ENCODE measurements at places on chromosomes 11 and 22. TPM values are rescaled to one million over a fixed set of nuclear protein-coding genes. Genes with fewer than 3 reads are reported as not detected.

DNA sequence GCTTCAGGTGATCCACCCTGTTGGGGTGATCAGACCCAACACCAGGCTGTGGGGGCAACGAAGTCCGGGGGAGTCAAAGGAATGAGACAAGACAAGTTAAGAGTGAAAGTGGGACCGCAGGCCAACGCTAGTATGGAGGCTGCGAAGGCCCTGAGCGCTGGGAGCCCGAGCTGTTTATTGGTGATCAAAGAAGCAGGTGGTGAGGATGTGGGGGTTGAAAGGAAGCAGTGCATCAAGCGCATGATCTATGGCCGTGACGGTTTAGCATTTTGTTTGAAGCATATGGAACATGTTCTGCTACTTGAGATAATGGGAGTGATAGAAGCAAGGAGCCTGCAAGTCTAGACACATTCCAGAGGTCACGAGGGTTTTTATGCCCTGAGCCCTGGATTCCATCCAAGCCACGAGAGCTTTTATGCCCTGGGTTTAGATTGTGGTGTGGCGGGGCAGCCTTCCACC, 49.5 kb downstream of the MCHR1 start:
- peak; percentile 37 for DNase-seq

DNA sequence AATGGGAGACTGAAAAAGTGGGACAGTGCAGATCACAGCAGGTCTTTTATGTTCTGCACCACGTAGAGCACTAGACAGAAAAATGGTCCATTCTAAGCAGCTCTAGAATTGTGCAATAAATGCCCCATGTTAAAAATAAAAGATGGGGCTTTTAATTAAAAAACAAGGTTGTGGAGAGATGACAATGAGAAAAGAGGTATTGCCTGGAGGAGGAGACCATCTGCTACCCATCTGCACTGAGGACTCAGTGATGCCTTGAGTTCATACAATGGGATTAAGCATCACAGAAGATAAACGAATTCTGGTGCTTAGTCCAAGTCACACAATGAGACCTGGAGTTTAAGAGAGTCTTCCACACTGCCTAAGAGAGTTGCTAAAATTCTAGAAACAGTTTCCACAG, 73.6 kb downstream of the PAK1 start:
- no peak for DNase-seq

DNA sequence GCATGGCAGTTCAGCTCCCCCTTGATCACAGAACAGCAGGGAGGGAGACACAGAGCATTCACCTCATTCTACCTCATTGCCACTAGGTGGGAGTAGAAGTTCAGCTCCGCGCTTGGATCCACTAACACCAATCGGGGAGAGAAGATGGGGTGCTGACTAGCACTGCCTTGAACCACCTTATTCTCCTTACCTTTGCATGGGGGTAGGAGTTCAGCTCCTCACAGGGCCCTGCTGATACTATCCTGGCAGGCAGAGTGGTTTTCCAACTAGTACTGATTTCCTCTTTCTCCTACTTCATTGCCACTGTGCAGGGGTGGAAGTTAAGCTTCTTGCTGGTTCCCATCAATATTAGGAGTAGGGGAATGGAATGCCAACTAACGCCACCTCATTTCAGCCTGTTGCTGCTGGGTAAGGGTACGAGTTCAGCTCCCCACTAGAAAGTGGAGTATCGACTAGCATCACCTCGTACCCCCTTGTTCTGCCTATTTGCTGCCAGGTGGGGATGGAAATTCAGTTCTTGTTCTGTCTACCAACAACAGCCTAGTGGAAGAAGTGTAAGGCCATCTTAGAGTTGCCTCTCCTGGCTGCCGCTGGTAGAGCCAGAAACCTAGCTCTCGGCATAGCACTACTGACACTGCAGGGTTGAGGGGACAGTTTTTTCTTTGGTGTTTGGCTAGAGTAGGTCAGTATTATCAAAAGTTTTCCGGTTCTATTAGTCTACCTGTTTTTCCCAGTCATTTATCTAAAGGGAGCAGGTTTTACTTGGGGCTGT, 550.9 kb upstream of the CCDC90B start:
- peak; percentile 50 for DNase-seq

DNA sequence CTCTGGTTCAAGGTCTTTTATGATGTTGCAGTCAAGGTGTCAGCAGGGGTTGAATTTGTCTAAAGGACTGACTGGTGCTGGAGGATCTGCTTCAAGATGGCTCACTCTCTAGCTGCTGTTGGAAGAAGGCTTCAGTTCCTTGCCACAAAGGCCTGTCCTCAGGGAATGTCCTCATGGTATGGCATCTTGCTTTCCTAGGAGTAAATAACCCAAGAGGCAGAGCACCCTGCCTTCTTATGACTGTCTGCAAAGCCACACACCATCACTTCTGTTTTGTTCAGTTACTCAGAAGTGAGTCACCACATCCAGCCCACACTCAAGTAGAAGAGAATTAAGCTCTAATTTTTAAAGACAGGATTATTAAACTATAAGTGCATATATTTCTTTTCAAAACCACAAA, 45.2 kb downstream of the PLAAT5 start:
- peak; percentile 16 for DNase-seq

GRCh38 chr11:128777369-128778011, 83.6 kb downstream of the FLI1 start:
- no peak for DNase-seq

GRCh38 chr11:17252704-17253103, 23.8 kb upstream of the NUCB2 start:
- DNase-seq: no peak

GRCh38 chr11:102793677-102794290, 4.2 kb downstream of the MMP1 start:
- no peak for DNase-seq

Gene BCO2
- 1.5 TPM for total RNA-seq

Data from fibroblast of the aortic adventitia (primary cell).